ENCODE measurements at places on chromosomes 3 and 15. TPM values are rescaled to one million over a fixed set of nuclear protein-coding genes. Genes with fewer than 3 reads are reported as not detected.

- H3K4me3 ChIP-seq: no peak overlapping the region
- H3K36me3 ChIP-seq: no peaks in the 10 kb centered on the region
- DNase-seq: no peak
- no peak overlapping the region for H3K27ac ChIP-seq
- H3K4me1 ChIP-seq: no peaks in the 10 kb centered on the region
- H3K27me3 ChIP-seq: no peaks in the 10 kb centered on the region
Observed at GRCh38 chr3:155443815-155444214, 150.3 kb upstream of the STRIT1 start.

GRCh38 chr15:48765022-48765421, 45.8 kb downstream of the CEP152 start:
- no peak overlapping the region for H3K27ac ChIP-seq
- peaks cover 6% of the 10 kb centered on the region for H3K36me3 ChIP-seq
- no peaks in the 10 kb centered on the region for H3K27me3 ChIP-seq
- no peak overlapping the region for H3K4me3 ChIP-seq
- DNase-seq: no peak
- no peaks in the 10 kb centered on the region for H3K4me1 ChIP-seq

DNA sequence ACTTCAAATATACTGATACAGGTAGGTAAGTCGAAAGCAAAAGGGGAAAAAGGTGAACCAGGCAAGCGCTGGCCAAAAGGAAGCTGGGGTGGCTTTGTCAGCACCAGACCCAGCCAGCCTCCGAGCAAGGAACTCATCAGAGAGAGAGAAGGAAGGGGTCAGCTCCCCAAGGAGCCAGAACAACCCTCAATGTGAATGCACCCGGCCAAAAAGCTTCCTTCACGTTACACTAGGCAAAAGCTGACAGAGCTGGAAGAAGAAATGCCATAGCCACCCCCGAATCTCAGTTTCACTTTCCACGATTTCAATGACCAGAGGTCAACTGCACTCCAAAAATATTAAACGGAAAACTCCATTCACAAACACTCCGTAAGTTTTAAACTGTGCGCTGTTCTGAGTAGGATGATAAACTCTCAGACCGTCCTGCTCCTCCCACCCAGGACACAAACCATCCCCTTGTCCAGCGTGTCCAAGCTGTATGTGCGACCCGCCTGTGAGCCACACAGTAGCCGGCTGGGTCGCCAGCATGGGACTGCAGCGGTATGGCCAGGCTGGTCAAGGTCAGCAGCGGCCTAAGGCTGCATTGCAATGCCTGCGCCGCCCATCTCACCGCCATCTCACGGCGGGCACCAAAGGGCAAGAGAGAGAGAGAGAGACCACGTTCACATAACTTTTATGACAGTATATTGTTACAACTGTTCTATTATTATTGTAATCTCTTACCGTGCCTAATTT, 29.7 kb downstream of the CYFIP1 start:
- H3K36me3 ChIP-seq: no peaks in the 10 kb centered on the region
- DNase-seq: no peak
- no peak overlapping the region for H3K4me3 ChIP-seq
- H3K27ac ChIP-seq: peak overlapping the region; percentile 8

DNA sequence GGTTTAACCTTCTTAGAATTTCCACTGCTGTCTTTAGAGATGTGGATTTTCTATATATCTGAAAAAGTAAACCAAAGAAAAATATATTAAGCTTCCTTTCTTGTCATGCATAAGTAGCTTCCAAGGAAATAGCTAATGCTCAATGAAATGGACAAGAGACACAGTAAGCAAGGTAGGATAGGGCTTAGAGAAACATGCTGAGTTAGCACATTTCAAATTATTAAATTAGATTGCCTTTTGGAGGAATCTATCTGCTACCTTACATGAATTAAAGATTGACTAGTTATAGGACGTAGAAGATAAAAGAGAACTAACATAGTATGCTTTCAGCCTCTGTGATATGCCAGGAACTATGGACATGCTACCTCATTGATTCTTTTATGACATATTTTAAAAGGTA, 824.6 kb downstream of the TUSC7 start:
- no peaks in the 10 kb centered on the region for H3K36me3 ChIP-seq
- no peaks in the 10 kb centered on the region for H3K27me3 ChIP-seq
- H3K27ac ChIP-seq: no peak overlapping the region
- no peaks in the 10 kb centered on the region for H3K4me1 ChIP-seq
- DNase-seq: no peak

Gene CX3CR1
- 0.99 TPM for polyA plus RNA-seq

Data from kidney (tissue), 22 donors.